NCI-H510A (cell line): ENCODE measurements at places on chromosomes 3 and 15.

- no peak for DNase-seq
Measured at GRCh38 chr3:177424521-177424920, 227.2 kb upstream of the TBL1XR1 start.

- no peak for DNase-seq
Measured at GRCh38 chr15:73694419-73694818, 10.2 kb downstream of the CD276 start.

GRCh38 chr15:76338486-76339304 lies 2.1 kb downstream of the ISL2 start:
- DNase-seq: no peak

GRCh38 chr15:89799011-89799911 lies 15.4 kb downstream of the ANPEP start:
- no peak for DNase-seq

DNA sequence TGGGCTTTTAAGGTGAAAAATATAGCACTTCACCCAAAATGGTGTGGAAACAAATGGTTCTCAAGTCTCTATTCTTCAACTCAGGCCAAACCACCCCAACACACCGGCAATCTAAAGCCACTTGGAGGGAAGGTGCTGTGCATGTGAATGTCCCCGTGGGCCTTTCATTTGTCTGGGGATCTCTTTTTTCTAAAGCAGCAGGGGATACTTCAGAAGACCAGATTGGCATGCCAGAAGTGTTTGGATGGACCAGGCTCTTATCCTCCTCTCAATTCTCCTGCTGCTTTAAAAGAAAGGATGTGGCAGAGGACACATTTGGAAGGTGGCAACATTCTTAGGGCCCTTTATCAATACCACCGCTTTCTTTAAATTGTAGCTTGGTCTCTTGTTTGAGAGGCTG lies 193.1 kb downstream of the MEIS2 start:
- no peak for DNase-seq

GRCh38 chr3:193960487-193961274 lies 175.3 kb upstream of the HES1 start:
- DNase-seq: no peak

DNA sequence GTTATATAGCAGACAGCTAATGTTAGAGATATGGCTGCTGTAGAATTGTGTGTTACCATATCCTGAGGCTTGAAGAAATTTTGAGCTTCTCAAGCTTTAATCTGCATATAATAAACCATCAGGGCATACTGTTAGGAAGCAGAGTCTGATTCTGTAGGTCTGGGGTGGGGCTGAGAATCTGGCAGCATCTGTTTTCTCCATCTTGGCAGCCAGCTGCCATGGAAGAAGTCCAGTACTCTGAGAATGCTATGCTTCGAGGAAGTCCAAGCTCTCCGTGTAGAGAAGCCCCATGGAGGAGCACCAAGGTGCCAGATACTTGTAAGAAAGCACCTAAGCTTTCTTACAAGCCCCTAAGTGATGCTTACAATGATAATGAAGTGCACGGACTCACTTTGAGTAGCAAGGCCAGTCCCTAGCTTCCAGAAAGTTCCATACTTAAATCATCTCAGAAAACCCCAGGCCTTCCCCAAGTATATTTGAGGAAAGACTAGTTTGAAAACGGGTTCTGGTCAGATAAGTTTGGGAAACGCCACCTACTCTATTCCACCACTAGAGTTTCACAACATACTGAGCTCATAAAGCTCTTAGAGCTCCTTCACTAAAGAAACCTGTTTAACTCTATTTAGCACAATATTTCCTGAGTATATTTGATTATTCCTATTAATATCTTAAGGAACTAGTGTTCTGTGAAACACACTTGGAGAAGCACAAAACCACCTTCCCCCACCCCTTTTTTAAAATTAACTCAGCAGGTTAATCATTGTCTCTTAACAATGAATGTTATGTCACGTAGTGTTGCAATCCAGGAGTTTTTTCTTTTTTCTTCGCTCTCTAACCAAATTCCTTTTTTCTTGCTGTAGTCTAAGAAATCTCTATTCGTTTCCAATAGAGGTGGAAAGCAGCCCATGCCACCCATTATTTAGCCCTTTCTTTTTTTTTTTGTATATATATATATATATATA lies 59.9 kb upstream of the RASGRP1 start:
- no peak for DNase-seq

- DNase-seq: no peak
Measured at GRCh38 chr3:146100180-146100579, 60.8 kb downstream of the PLOD2 start.

DNA sequence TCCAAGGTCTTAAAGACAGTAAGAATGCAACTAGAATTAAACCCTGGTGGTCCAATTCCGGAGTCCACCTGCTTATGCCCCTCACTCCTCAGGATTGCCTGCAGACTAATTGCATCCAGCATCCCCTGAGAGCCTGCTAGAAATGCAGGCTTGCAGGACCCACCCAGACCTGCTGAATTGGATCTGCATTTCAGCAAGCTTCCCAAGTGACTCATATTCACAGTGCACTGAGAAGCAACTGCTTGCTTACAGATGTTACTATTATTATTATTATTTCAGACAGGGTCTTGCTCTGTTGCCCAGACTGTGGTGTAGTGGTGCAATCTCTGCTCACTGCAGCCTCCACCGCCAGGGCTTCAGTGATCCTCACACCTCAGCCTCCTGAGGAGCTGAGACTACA lies 83.5 kb upstream of the VGLL4 start:
- DNase-seq: no peak

DNA sequence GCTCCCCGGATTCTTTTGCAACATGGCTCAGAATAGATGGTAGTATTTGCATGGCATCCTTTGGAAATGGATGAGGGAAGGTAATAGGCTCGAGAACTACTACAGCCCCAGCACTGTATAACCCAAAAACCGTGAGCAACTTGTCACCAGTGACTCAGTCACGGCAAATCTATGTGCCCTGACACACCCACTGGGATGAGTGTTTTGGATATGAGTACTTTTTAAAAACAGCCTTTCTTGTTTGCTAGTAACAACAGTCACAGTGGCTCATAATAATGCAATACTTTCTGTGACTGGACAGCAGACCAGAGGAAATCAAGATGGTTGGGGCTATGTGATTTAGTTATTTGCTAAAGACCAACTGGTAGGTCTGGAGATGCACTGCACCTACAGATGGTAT lies 299.6 kb downstream of the ULK4 start:
- no peak for DNase-seq

DNA sequence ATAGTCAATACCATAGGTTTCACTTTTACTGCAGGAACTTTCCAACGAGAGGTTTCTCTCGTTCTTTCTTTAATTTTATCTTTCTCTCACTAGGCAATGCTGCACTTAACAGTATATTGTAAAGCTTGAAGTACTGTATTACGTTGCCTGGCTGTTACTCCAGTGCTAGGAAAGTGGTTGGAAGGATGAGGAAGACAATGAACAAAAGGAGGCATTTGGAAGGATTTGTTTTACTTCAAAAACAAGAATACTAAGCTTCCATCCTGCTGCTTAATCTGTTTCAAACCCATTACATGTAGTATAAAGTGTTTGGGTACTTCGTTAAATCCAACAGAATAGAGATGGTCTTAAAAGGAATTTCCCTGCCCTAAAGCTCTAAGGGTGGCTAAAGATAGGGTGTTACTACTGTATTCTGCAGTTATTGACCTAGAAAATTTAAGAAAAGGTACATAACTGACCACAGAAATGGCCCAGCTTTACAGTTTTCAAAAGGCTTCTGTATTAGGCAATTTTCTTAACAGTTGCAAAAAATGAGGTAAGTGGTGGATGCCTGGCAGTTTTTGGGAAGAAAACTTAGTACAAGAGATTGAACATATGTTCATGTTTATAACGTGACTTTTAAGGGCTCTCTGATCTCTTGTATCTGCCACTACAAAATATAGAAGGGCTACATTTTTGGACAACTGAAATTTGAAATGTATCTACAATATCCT lies 785 bp upstream of the IFT57 start:
- DNase-seq: no peak

DNA sequence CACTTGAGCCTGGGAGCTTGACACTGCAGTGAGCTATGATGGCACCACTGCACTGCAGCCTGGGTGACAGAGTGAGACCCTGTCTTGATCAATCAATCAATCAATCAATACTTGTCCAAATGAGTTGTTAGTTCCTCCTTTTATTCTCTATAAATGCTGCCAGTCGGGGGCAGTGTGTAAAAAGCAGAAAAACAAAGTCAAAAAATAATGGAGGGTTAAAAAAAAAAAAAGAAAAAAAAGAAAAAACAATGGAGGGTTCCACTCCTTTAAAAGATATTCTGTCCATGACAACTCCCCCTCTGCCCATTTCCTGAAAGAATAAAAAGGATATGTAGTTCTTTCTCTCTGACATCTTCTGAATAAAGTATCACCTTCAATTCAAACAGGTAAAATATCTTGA lies 1068.6 kb downstream of the FHIT start:
- DNase-seq: no peak

GRCh38 chr3:183370391-183370790 lies 58.0 kb downstream of the MCF2L2 start:
- no peak for DNase-seq

DNA sequence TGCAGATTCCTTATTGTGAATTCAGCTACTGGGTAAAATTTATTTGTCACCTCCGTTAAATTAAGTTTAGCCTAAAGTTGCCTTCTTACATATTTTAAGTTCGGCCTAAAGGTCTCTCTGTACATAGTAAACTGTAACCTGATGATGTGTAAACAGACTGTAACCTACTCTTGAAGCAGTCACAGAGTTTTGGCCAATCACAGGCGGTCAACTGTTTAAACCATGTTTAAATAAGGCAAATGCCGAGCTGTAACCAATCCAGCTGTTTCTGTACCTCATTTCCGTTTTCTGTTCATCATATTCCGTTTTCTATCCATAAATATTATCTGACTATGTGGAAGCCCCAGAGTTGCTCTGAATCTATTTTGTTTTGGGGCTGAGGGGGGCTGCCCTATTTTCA lies 2.4 kb upstream of the ADAMTSL3 start:
- DNase-seq: no peak

- no peak for DNase-seq
Measured at GRCh38 chr3:185555860-185556347, 3.5 kb upstream of the LIPH start.

GRCh38 chr3:45212095-45212468 lies 14.0 kb downstream of the TMEM158 start:
- DNase-seq: no peak
